Stimulated activated CD8-positive, alpha-beta memory T cell treated with anti-CD3 and anti-CD28 coated beads, Interleukin-4, amount 100 ng/mL, for 1 hour (primary cell): ENCODE measurements at places on chromosomes 3 and 15.

DNA sequence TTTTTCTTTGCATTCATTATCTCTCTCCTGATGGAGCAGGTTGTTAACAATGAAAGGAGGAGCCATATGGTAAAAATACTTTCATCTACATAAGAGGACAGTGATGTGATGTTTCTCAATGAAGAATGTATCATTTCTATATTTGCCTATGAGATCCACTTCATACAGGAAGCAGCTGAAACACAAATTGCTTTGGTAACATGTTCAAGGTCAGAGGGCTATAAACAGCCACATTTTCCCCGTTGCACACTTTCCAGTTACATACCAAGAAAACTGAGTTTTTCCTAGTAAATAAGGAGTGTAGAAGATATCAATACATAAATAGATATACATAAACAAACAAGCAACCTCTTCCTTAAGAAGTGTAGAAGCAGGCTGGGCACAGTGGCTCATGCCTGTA, 32.6 kb upstream of the GYG1 start:
- no peak for DNase-seq

GRCh38 chr15:46365572-46365971, 730.7 kb downstream of the SQOR start:
- no peak for DNase-seq

DNA sequence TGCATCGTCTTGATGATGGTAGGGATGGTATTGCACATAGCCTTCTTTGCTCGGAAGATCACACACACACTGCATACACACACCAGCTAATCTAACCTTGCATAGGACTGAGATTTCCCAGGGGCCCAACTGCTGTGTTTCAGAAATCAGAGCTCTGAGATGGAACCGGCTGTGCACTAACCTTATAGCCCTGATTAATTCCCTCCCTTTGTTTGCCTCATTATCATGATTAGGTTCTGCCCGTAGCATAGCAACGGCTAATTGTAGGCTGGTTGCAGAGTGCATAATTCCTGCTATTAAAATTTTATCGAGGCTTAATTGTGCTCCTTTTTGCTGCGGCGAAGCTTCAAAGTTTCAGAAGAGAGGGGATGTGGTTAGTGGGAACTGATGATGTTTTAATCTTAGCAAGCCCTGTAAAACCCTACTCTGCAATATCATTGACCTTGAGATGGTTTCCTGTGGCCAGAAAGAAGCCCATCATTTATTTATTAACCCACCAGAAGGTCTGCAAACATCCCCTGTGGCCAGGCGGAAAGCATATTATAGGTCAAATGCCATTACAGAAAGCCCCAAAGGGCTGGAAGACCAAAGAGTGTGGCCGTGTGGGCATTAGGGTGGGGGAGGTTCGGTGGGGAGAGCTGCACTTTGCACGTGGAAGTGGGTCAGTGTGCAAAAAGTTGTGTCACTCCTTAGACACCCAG, 56.2 kb upstream of the GLCE start:
- DNase-seq = no peak

DNA sequence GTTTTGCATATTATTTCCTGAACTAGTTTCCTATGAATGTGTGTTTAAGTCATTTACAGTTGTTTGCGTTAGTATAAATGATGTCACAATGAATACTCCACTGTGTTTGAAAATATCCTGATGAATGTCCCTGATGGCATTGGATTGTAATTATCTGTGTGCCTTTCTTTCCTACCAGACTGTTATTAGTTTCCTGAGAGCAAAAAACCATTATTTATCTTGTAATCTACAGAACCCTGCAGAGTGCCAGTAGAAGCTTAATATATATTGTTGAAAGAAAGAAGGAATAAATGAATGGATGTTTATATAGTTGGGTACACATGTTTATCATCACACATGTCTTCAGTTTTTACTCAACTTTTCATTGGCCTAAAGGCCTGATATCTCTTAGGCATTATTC, 312.6 kb downstream of the AGBL1 start:
- no peak for DNase-seq

- no peak for DNase-seq
Measured at GRCh38 chr15:43067717-43068461, 37.9 kb downstream of the UBR1 start.

GRCh38 chr15:70582143-70582945, 181.0 kb downstream of the UACA start:
- DNase-seq = no peak

DNA sequence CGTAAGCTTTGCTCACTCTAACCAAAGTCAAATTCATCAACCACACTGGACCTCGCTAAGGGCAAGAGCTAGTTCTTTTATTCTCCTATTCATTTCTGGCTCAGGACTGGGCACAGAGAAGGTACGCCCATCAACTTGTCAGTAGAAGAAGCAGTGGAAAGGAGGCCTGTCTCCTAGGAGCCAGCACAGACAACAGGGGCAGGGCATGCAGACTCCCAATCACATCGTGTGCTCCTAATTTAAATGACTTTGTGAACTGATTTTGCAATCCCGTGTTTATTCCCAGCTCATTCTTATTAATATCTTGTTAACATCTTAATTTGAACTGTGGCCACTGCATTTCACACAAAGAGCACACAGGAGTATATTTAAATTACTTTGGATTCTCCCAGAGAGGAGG, 161.1 kb upstream of the BCL6 start:
- DNase-seq = no peak

GRCh38 chr3:115912372-115912771, 289.1 kb downstream of the GAP43 start:
- no peak for DNase-seq

GRCh38 chr3:120424976-120425570, 25.7 kb downstream of the FSTL1 start:
- no peak for DNase-seq

- DNase-seq = no peak
Measured at GRCh38 chr3:70947579-70947978, 635.1 kb upstream of the MDFIC2 start.

GRCh38 chr15:64355944-64356709, at the start of gene CSNK1G1:
Gene CSNK1G1, minus strand, starts transcription at chr15:64356173. Its CDS starts 55,674 bp downstream, at chr15:64300499.
- DNase-seq = peak; percentile 85

DNA sequence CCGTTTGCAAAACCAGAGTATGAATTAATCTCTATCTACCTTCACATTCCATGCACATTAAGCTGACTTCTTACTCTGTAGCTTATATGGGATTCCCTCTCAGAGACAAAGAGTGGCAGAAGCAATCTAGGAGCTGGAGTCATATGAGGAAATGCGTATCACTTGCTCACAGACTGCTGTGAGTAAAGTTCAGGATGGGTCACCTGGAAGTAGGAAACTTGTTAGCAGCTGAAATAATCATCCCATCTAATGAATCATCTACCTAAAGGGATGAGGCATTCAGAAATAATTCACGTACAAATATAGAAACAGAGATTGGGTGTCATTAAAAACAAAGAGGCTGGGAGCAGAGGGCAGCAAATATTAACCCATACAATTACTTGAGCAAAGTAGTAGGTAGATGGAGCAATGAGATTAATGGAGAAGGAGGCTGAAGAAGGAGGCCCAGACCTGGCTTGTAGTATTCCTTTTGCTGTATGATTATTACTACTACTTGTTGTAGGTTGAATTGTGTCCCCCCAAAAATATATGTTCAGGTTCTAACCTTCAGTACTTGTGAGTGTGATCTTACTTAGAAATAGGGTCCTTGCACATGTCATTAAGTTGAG, 866.3 kb downstream of the ROBO2 start:
- no peak for DNase-seq

DNA sequence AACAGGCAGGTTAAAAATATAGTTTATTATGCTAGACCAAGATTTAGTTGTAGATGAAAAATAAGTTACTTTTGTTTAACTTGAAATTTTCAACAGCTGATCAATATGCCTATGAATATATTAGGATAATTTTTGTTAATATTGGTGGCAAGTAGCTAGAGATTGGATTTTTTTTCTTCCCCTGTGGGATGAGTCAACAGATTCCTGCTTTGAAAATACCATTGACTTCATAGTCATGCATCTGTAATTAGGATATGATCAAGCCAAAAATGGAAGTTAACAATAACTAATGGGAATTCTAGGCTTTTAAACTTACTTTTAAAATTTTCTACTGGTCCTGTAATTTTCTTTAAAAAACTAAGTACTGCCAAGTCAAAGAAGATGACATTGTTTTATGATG, 211.7 kb downstream of the ZIC1 start:
- no peak for DNase-seq

- DNase-seq = no peak
Measured at GRCh38 chr3:183181606-183182005, 19.1 kb upstream of the LAMP3 start.

- DNase-seq = no peak
Measured at GRCh38 chr3:194142156-194142910, 6.4 kb downstream of the HES1 start.
